ENCODE measurements at places on chromosomes 4 and X.

DNA sequence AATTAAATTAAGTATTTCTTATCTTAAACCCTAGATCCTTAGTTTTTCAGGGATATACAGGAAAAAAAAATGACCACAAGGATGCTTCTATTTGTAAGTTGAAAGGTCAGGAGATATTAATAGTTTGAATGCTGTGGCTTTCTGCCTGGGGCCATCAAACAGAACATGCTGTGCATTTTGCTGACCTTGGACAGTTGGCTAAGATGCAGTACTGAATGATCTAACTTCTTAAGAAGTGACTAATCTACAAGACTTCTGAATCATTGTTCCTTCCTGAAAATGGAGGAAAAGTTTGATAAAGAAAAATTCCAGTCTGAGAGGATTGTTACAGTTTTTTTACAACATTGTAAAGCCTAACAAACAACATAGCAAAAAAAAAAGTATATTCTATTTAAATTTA, 237.8 kb upstream of the JADE1 start:
- no peak for DNase-seq

- no peak for DNase-seq
Observed at GRCh38 chr4:57605376-57605775, 495.2 kb upstream of the IGFBP7 start.

GRCh38 chrX:119189115-119189514, 47.0 kb upstream of the PGRMC1 start:
- DNase-seq: no peak

DNA sequence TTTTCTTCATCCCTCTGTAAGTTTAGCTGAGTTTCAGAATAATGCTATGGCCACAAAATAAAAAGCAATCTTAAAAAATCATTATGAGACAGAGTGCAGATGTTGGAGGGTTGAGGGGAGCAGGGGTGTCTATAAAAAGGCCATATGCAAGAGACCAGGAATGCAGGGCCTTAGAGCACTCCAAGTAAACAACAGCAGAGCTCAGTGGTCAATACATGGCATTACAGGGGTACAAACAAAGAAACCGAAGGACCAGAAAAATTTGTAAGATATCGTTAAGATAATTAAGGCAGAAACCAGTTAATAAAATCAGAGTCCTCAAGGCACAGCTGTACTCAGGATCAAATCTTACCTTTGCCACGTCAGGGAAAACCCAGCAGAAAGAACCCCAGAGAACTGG, 28.4 kb upstream of the NDST3 start:
- DNase-seq: no peak

GRCh38 chr4:101224358-101225218, 122.7 kb downstream of the PPP3CA start:
- no peak for DNase-seq

GRCh38 chr4:40246938-40247337, 50.1 kb downstream of the RHOH start:
- no peak for DNase-seq

DNA sequence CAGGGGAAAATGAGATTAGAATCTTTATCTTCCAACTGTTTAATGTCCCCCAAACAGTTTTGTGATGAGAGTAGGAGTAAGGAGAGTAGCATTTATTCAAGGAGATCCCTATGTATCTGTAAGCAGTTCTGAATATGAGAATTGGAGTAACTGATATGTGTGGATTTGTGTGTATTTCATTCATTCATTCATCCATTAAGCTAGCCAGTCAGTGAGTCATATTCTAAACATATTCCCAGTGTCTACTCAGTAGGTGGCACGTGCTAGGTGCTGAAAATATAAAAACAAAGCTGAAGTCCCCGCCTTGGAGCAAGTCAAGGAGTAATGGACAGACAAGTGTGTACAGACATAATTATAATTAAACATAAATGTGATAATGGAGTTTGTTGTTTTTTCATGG, 12.4 kb upstream of the STX18 start:
- DNase-seq: no peak

GRCh38 chr4:28209371-28209924, 1348.8 kb downstream of the STIM2 start:
- no peak for DNase-seq

DNA sequence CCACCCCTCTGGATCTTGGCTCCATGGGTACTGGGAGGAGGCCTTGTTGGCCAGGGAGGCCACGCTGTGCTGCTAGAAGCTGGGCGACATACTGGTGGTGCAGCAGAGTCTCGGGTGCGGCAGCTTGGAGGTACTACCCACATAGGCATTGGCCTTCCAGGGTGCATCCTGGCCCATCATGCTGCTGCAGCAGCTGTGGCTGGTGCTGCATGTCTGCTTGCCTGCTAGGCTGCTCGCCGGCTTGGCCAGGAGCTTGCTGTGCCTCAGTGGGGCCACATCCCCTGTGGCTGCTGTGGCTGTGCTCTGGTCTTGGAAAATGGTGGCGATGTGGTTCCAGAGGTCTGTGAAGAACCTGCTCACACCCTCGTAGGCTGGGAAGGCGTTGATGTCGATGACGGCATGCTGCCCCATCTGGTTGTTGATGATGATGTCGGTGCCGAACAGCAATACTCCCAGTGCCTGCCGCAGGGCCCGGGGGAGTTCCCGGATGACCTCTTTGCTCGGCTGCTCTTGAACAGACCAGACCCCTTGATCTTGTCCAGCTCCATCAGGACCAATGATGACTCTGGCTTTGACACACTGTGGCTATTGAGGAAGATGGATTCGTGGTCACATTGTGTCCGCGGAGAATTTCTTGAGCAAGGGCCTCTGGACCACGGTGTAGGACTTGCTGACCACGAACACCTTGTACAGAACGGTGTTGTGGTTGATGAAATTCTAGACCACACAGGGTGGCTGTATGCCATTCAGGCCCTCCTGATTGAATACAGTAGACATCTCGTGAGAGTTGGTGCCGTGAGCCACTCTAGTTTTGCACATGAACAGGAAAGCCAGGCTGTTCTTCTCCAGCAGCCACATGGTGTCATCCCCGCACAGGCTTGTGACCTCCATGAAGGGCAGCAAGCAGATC, 11.8 kb downstream of the RBM10 start:
- no peak for DNase-seq

- no peak for DNase-seq
Observed at GRCh38 chr4:76744241-76744921, 153.6 kb downstream of the SOWAHB start.

DNA sequence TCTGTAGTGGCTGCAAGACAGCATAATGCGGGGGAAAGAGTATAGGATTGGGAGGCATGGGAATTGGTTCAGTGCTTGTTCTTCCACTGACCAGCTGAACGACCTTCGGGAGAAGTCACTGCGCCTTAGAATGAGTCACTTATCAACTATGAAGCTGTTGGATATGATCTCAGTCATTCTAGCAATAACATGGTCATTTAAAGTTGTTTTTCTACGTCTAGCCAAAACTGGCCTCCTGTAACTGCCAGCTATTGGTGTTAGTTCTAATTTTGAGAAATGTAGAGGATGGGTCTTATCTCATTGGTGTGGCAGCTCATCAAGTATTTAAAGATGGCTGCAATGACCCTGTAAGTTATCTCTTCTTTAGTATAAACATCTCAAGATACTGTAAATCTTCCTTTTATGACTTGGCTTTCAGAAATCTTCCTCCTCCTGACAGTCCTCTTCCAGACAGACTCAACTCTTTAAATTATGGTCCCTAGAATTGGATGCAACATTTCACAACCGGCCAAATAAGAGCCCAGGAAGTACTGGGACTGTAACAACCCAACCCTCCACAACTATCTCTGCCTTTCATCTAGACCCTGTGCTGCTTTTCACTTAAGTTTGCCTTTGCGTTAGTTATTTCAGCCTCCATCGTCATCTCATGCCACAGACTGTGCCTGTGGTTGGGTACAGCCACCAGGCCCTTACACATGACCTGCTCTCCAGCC, 243.3 kb downstream of the CBR4 start:
- DNase-seq: no peak

GRCh38 chrX:10892621-10893225, 218.4 kb upstream of the HCCS start:
- no peak for DNase-seq

GRCh38 chrX:10944136-10944885, 166.8 kb upstream of the HCCS start:
- DNase-seq: no peak

GRCh38 chrX:147957291-147957690, 23.8 kb upstream of the FMR1NB start:
- no peak for DNase-seq

GRCh38 chrX:46278572-46278971, 266.6 kb downstream of the ZNF674 start:
- DNase-seq: no peak

DNA sequence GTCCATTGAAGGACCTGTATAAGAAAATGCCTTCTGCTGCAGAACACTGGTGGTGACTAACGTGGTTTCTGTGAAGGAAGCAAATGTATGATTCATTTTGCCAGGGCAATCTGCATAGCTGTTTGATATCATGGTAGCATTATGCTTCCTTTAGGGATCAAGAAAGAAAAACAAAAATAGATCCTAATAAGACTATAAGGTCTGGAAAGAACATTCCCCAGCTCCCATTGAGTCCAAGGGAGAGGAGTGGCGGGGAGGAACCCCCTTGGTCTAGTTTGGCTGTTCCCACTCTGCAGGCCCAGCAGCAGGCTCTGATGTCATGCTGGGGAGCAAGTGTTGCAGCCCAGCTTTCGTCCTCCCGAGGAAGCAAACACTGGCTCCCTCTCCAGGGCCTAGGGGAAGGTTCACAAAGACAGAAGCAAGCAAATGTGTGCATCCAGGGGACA, 154.5 kb upstream of the GALNT7 start:
- DNase-seq: no peak

DNA sequence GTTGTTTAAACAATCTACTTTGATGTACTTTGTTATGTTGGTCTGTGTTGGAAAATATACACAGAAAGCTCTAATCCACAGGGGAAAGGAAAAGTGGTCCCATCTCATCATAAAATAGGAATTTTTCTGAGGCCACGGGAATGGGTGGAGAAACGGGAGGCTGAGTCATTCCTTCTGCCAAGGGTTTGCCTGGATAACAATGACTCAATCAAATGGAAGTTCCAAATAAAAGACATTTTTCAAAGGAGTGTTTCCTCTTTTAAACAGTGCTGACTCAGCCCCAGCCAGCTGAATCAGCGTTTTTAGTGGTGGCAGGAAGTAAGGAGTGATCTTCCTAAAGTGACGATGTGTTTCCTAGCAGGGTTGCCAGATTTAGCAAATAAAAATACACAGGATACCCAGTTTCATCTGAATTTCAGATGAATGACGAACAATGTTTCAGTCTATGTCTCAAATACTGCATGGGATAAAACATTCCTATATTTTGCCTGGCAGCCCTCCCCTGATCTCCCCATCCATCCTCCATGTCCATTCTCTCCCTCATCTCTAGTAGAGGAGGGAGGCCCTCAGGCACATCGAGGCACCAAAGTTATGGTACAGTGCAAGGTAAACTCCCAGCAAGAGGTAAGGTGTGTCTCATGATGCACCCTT, 345.4 kb upstream of the GATB start:
- no peak for DNase-seq

DNA sequence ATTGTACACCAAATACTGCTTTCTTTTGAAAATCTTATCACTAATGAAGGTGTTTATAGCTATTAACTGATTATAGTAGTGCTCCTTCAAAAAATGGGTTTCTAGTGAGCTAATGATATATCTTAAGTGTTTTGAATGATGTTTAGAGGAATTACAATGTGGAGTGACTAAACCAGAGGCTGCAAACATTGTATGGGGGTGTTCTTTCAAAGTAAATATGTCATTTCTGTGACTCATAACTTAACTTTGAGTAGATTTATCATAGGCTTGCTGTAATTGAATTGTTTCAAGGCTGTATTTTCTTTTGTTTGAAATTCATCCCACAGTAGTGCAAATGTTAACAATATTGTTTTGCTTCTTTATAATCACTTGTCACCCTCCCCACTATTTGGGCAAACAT, 141.6 kb downstream of the IL1RAPL2 start:
- DNase-seq: no peak

DNA sequence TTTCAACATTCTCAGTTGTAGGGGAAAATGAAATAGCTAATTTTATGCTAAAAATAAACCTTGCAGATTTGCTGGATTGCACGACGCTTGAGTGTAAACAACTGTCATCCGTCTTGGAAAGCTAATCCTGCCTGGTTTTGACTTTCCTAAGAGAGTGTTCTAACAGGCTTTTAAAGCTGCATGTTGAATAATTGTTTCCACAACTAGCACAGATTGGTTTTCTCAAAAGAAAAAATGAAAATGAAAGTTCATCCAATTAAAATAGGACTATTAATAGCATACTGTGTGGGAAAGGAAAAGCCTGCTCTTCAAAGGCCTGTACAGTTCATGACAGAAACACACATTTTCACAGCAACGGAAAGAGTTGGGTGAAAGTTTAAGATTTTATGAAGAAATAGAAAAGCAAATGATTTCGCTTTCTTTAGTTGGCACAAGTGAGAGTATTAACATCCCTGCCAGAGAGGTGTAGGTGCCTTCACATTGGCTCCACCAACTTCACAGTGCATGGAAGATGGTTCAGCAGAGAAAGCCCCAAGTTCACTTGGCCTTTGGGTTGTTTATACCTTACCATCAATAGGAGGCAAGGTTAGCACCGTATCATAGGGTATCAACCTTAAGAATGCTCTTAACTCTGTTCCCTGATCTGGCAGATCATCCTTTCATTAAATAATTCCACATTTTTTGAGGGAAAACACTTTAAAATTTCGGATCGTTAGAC, 140.0 kb upstream of the GUCY1A1 start:
- DNase-seq: no peak

- DNase-seq: no peak
Observed at GRCh38 chrX:124548571-124548970, 202.2 kb downstream of the SH2D1A start.

DNA sequence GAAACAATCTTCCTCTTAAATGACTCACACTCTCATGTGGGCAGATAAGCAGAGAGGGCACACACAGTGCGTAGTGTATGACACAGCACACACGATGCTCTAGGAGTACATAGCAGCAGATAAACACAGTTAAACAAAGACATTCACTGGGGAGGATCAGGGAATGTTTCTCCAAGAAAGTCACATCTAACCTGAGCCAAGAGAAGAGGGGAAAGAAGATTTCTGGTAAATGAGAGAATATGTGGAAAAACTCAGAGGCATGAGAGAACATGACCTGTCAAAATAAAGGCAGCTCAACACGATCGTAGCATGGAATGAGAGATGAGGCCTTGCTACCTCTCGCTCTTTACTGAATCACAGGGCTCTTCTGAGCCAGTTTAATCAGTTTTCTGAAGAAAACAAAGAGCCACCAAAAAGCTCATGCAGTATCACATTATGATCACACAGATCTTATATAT, 251.0 kb downstream of the ANK2 start:
- no peak for DNase-seq

DNA sequence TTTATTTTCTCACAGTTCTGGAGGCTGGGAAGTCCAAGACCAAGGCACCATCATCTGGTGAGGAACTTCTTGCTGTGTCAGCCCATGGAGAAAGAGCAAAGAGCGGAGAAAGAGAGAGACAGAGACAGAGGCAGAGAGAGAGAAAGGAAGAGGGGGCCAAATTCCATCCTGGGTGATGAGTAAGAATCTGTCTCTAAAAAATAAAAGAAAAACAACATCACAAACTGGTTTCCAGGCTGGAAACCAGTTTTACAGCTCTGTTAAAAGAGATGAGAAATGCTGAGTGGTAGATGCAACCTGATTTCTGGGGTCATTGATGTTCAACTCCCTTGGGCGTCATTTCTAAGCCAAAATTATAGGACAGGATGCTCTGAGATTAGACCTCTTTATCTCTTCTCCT, 72.9 kb downstream of the SHOX start:
- DNase-seq: no peak

- no peak for DNase-seq
Observed at GRCh38 chr4:52550186-52550585, 108.9 kb downstream of the USP46 start.
